ENCODE measurements at places on chromosomes 6 and 20.

- no peak for DNase-seq
These were observed 191.2 kb upstream of the PREP start for GRCh38 chr6:105593805-105594671.

DNA sequence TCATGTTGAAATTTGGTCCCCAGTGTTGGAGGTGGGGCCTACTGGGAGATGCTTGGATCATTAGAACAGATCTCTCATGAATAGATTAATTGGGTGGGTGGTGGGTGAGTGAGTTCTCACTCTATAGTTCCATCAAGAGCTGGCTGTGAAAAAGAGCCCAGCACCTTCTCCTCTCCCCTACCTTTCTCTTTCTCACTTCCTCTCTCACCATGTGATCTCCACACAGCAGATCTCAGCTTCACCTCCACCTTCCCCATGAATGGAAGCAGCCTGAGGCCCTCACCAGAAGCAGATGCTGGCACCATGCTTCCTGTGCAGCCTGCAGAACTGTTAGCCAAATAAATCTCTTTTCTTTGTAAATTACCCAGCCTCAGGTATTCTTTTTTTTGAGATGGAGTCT is 12.9 kb upstream of the GMNN start:
- DNase-seq: no peak

DNA sequence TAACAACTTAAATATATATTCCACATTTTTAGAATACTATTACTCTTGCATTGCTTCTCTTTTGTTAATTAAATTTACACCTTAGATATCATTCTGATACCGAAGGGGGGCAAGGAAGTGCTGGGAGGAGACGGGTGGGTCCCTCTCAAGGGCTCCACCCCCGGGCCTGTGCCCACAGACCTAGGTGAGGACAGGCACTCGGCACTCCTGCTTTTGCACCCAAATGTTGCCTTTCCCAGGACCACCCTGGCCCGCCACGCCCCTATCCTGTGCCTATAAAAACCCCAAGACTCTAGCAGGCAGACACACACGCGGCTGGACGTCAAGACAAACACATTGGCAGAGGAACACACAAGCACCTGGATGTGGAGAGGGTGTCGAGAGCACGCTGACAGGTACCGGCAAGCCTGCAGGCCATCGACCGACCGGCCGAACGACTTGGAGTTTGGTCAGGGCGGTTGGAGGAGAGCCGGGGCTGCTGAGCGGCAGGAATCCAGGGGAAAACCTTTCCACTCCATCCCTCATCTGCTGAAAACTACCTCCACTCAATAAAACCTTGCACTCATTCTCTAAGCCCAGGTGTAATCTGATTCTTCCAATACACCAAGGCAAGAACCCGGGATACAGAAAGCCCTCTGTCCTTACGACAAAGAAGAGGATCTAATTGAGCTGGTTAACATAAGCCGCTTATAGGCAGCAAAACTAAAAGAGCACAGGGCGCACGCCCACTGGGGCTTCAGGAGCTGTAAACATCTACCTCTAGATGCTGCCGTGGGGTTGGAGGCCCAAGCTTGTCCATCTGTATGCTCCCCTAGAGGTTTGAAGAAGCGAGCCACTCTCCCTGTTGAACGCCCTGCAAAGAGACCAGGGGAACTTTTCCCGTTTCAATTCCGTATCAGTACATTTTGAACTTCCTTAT is 197.4 kb upstream of the PRSS16 start:
- DNase-seq: no peak

- peak; percentile 51 for DNase-seq
These were observed 235.5 kb downstream of the PREX1 start for GRCh38 chr20:48592107-48592940.

- DNase-seq: peak; percentile 76
These were observed 19.6 kb downstream of the RRBP1 start for GRCh38 chr20:17662333-17663039.

- no peak for DNase-seq
These were observed 134.3 kb upstream of the MAN1A1 start for GRCh38 chr6:119483908-119484307.

GRCh38 chr20:42690842-42691437 is 498.8 kb downstream of the PTPRT start:
- no peak for DNase-seq

GRCh38 chr20:52652271-52652670 is 319.9 kb upstream of the TSHZ2 start:
- DNase-seq: no peak

GRCh38 chr6:121756666-121757065 is 321.2 kb downstream of the GJA1 start:
- no peak for DNase-seq

- peak; percentile 84 for DNase-seq
These were observed at the start of gene FOXS1 for GRCh38 chr20:31845300-31845863. Gene FOXS1 (minus strand): TSS chr20:31845604. CDS start chr20:31845542, 62 bp downstream.

- DNase-seq: no peak
These were observed 145.1 kb upstream of the CCN2 start for GRCh38 chr6:132096245-132096644.

- DNase-seq: no peak
These were observed 109.8 kb downstream of the CRYBG1 start for GRCh38 chr6:106470316-106470715.

GRCh38 chr6:46135176-46135575 is 5.4 kb downstream of the ENPP4 start:
- no peak for DNase-seq

DNA sequence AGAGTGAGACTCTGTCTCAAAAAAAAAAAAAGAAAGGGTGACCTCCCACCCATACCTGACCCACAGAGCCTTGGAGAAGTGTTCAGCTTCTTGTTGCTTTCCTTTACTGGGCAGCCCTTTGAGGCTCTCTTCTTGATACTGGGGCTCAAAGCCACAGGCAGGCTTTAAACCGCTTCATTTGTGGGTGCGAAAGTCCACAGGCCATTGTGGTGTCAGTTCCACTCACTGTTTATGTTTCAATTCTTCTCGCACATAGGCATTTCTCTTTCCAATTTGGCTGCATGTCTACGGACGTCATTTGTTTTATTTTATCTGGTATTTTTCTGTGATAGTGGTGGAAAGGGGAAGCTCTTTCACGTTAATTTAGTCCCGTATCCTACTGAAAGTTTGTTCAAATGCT is 34.6 kb downstream of the PPARD start:
- no peak for DNase-seq

DNA sequence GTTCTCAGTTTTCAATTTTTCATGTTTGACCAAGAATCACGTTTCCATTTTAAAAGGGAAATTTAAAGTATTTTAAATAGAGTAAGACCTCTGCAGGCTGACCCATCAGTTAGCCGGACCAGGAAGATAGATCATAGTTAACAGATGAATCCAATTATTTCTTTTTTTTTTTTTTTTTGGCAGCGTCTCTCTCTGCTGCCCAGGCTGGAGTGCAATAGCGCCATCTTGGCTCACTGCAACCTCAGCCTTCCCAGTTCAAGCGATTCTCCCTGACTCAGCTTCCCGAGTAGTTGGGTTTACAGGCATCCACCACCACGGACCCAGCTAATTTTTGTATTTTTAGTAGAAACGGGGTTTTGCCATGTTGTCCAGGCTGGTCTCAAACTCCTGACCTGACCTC is 256.7 kb upstream of the CNR1 start:
- no peak for DNase-seq

GRCh38 chr6:105898286-105898685 is 187.8 kb upstream of the PRDM1 start:
- DNase-seq: no peak

- DNase-seq: no peak
These were observed 54.8 kb upstream of the CCDC167 start for GRCh38 chr6:37554480-37554819.

DNA sequence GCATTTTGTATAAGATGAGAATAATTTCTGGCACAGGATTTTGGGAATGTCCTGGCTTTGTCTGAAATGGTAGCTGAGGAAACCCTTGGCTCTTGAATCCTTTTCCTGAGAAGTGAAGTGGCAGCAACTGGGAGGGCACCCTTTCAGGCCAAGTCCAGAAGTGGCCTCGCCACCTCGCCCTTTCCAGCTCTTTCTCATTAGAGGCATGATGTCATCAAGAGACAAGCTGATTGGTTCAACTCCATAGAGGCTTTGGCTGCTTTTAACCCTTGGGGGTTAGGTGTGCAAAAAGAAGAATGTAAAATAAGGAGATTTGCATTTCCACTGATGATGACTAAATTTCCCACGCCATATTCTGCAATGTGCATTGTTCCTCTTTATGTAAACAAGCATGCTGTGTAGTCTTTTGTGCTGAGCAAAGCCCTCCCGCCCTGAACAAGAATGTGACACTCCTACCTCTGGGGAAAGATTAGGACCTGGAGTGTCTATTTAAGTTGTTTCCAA is 116.5 kb downstream of the TCP11 start:
- no peak for DNase-seq

- DNase-seq: no peak
These were observed 43.3 kb upstream of the CHRNA4 start for GRCh38 chr20:63404129-63405085.

- no peak for DNase-seq
These were observed 84.4 kb downstream of the BACH2 start for GRCh38 chr6:90212274-90212673.

GRCh38 chr6:129536271-129536670 is 173.7 kb downstream of the ARHGAP18 start:
- DNase-seq: no peak
